Cortex of kidney (tissue), 1 donor: ENCODE measurements at places on chromosomes 1 and 21.

DNA sequence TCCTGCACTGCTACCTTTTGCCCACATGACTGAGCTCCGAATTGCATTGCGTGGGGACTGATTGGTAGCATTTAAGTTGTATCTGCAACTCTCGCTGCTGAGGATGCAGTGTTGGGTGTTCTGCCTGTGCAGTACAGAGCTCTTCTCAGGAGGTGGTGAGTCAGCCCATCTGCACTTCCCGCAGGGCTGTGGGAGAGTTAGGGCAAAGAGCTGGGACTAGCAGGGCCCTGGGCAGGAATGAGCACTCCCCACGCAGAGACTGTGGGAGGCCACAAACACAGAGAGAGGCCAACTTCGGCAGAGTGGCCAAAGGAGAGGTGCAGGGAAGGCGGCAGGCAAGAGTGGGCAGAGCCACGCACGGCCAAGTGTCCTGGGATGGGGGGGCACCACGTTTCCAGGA is 244.7 kb downstream of the SIPA1L2 start:
- DNase-seq, result no peak

- no peak for DNase-seq
Measured at GRCh38 chr1:61379693-61380092, 297.3 kb downstream of the NFIA start.

DNA sequence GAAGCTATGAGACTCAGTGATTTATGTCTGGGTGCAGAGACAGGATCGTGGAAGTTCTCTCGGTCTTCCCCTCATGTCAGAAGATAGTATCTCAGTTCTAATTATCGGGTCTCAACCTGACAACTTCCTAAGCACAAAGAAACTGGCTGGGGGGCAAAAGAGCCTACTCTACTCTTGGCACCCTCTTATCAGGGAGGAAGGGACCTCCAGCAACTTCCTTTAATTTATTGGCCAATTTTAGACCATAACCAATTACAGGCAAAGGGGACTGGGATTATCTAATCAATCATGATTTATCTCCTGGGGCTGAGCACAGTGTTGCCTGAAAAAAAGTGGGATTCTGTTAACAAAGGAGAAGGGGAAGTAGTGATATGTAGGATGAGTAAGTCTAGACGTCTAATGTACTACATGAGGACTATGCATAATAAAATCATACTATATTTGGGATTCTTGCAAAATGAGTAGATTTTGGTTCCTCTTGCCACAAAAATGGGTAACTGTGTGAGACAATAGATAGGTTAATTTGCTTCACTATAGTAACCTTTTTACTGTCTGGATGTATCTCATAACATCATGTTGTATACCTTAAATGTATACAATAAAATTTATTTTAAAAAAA is 98.8 kb downstream of the ZFYVE9 start:
- DNase-seq, result no peak

- no peak for DNase-seq
Measured at GRCh38 chr1:56799605-56800400, 19.4 kb downstream of the FYB2 start.

DNA sequence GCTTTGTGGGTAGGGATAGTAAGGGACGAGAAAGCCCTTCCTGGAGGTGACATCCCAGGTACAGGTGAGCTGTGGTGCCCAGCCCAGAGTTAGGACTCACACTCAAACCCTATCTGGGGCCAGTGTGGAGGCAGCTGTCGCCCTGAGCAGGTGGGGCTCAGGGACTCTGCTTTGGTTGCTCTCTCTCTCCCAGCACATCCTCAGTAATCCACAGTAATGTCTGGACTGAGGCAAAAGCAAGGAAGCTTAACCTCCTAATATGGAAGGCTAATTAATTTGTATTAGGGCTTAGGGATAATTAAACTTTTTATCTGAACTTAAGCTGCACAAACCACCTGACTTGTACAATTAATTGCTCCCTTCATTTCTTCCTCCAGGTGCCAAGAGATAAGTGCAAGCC is 38.2 kb downstream of the DDX20 start:
- no peak for DNase-seq

- no peak for DNase-seq
Measured at GRCh38 chr21:42799948-42800347, 79.4 kb downstream of the WDR4 start.

DNA sequence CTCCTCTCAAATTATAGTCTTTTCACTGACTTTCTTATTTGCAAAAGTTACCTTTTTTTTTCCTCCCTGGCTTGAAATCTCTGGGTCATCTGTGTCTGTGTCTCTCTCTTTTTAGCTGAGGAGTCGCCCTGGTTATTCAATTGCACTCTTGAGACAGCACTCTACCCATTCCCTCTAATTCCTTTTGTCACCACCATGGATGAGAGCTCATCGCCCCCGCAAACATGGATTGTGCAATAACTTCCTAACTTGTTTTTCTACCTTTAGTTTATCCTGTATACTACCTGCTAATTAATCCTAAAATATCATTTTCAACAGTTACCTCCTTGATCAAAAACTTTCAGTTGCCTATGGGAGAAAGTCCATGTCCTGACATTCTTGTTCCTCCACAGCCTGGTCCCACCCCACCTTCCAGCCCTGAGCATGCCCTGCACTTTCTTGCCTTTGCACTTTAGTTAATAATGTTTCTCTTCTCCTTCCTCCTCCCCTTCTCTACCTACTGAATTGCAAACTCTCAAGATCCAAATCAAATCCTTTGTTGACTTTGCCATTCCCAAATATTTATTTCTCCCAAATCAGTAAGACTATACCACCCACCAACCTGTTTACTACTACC is 110.4 kb upstream of the MAGI3 start:
- DNase-seq, result no peak

GRCh38 chr1:236407059-236407458 is 13.0 kb downstream of the EDARADD start:
- no peak for DNase-seq

GRCh38 chr1:152130186-152130585 is 14.9 kb upstream of the TCHH start:
- no peak for DNase-seq

DNA sequence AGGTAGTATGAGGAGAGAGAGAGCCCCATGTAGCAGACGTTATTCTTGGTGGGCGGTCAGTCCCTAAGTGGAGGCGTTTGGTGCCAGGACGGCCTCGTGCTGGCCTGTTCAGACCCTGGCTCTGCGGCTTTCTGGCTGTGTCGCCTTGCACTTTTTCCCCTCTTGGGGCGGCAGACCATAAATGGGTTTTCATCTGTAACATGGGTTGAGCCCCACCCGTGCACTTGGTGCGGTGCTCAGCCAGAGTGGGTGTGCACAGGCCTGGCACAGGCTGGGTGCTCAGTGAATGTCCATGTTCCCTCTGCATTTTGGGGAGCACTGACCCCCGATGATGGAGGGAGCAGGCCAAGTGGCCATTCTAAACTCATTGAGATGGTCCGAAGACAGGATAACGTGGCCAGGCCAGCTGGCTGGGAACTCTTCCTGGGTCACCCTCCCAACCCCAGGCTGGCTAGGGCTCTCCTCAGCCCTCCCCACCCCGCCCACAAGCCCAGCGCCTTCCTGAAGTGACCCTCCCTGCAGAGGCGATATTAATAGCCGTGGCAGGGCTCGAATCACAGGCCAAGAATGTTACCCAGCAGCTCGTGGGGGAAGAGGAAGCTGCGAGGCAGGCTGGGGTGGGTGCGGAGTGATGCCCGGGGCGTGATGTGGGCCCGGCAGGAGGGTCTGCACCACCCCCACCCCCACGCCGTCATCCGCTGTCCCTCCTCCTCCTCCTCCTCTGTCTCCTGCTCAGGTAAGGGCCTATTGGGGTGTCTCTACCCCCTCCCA is 78.5 kb downstream of the ARHGEF10L start:
- DNase-seq, result no peak

DNA sequence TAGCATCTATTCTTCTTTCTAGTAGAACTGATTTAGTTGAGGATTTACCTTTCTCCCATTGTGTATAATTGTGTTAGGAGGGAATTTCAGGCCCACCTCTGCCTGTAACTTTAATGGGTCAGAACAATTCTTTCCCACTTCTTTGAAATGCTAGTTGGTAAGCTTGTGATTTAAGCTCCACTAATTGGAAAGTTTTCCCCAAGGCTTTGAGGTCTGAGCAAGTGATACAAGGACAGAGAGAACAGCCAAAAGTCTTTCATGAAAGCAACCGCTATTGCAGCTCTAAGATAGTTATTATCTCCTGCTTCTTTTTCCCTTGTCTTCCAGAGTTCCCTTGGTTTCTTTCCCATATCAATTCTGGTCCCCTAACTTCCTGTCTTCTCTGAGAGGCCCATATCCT is 38.7 kb upstream of the PDC start:
- DNase-seq, result no peak

- no peak for DNase-seq
Measured at GRCh38 chr1:155010211-155010918, 7.8 kb downstream of the ZBTB7B start.

DNA sequence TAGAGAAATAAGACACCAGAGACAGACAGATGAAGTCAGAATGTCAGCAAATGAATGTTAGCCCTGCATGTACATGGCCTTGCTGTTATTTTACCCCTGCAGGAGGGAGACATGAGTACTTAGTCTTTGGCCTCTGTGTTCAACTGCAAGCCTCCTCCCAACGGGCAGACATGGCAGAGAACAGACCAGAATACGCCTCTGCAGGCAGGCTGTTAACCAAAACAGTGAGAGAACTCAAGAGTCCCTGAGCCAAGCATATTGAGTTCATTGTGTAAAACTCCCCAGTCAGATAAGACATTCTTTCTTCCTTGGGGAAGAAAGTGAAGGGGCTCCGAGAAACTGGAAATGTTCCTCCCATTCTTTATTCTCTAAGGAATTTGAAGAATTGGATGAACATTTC is 150.9 kb downstream of the PHTF1 start:
- DNase-seq, result no peak

GRCh38 chr1:24126018-24126671 is 14.2 kb upstream of the MYOM3 start:
- DNase-seq, result no peak

DNA sequence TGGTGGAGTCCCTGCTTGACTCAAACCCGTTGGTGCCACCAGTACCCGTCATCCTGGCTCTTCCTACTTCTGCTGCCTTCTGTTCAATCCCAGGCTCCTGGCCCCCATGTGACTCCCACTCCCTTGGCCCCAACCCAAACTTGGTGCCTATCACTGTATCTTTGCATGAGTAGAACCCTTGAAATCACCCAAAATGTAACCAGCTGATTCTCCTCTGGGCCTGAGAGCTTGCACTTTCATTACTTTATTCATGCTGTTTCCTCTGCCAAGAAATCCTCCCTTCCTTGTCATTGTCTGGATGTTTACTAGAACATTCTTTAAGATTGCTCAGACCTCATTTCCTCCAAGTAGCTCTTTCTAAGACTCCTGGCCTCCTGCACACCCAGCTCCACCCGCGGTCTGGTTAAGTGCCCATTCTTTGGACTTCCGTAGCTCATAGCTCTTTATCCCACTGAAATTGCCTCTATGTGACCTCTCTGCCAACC is 15.7 kb downstream of the PTAFR start:
- no peak for DNase-seq

DNA sequence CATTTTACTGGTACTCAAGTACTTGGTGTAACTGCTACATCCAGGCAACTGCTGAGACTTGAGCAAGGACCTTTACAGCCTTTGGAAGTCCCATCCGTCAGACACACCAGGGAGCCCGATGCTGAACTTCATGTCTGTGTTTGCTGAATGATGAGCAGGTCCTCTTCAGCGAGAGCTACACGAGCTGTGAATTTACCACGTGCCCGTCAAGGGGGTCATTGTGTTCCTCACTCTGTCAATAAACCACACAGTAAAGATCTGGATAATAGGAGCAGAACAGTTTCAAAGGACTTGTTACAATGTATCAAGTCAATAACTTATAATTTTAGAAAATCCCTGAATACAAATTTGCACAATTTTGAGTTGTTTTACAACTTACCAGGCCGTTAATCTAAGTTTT is 427.2 kb downstream of the KIF26B start:
- no peak for DNase-seq

- no peak for DNase-seq
Measured at GRCh38 chr1:25031601-25031965, 101.5 kb upstream of the RUNX3 start.

DNA sequence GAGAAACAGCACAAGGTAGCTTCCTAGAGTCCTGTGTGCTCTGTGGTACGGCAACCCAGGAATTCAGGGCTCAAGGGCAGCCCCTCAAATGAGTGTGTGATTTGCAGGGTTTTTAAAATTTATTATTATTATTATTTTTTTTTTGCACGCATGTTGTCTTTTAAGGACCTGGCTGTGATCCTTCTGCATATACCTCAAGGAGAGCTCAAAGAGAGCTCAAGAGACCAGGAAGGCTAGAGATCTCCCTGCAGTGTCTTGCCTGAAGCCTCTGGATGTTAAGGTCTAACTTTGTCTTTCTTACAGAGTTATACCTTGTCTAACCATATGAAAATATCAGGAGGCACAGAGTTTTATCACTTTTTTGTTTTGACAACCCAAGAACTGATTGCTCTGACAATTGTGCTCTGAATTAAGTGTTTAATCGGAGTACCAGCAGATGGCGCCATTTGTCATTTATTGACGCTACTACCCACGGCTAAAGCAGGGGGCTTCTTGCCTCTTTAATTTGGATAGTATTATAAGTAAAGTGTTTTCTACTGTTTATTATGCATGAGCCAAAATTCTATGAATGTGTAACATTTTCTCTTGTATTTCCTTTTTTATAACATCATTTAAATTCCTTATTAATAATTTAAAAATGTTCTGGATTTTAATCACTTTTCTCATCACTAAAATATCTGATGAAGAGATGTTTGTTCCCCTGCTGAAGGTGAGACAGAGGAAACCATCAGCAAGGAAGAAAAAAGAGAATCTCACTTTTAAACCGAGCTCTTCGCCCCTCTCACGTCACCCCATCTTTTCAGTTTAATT is 35.8 kb upstream of the LMO4 start:
- no peak for DNase-seq

DNA sequence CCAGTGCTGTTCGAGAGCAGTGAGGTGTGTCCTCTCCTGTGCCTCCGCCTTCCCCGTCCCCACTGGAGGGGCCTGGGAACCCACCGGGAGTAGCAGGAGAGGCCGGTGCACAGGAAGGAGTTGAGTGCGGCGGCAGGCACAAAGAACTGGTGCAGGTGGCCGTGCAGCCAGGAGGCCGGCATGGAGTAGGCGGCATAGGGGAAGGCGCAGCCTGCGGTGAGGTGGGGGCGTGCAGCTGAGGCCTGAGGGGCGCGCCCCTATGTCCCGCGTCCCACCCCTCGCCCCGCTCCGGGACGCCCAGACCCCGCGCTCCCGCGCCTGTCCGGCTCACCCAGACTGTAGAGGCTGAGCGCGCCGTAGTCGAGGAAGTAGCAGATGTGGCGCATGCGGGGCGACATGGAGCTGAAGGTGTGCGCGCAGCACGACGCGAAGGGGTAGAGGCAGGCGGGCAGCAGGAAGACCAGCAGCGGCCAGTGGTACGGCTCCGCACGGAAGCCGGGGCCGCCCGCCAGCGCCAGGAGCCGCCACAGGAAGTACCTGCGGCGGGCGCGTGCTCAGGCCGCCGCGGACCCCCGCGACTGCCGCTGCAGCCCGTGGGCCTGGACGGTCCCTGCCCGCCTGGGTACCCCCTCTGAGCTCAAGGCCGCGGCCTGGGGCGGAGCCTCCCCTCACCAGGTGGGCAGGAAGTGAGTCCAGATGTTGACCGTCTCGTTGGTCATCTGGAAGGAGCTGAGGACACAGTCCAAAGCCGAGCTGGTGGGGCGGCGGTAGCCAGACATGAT is 2.2 kb downstream of the PAQR6 start:
- no peak for DNase-seq

GRCh38 chr1:3417934-3418333 is 36.5 kb upstream of the ARHGEF16 start:
- no peak for DNase-seq
